ENCODE measurements at places on chromosomes 5 and 9.

DNA sequence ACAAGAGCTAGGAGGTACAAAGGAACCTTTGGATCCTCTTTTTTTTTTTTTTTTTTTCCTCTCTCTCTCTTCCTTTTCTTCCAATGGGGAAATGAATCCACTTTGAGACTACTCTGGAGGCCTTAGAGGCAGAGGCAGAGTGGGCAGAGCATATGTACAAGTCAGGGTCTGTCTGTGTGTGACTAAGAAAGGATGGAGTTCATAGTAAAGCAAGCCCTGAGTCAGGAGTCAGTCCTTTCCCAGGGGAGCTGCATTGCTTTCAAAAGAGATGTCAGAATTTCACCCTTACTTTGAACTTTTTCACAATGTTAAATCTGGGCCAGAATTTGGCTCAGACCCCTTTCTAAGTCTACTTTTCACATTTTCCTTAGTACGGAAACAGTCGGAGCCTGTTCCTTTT lies 792.4 kb upstream of the C9orf72 start:
- DNase-seq, result no peak

DNA sequence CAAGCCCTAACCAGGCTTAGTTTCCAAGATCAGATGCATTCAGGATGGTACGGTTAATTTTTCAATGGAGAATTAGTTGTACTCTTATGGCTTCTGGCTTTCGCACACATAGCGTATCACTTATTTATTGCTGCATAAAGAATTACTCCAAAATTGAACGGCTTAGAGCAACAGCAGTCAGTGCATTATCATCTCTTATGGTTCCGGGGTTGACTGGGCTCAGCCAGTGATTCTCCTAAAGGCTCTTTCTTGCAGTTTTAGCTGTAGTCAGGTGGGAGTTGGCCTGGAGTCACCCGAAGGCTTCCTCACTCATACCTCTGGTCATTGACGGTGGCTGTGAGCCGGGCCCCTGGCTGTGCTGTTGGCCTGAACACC lies 595 bp upstream of the GRHPR start:
- no peak for DNase-seq

GRCh38 chr9:131721076-131721475 lies 18.8 kb downstream of the RAPGEF1 start:
- no peak for DNase-seq

DNA sequence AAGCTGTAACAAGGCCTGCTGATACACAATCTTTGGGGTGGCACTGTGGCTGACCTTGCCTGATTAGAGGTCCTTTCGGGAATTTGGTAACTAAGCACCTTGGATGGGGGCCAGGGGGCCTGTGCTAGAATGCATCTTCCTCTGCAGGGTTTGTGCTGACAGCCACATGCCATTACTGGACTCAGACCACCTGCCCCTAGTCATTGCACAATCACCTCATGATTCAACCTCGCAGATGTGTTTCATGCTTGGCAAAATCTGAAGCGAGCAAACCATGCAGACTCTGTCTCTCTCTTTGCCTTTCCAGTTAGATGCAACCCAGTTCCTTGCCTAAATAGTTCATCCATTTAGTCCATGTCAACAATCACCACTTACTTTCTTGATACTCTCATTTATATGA lies 96.5 kb upstream of the ERCC6L2 start:
- no peak for DNase-seq

- no peak for DNase-seq
Observed at GRCh38 chr9:4507306-4508130, 17.2 kb downstream of the SLC1A1 start.

- DNase-seq, result no peak
Observed at GRCh38 chr5:112025757-112026156, 268.8 kb upstream of the NREP start.

- no peak for DNase-seq
Observed at GRCh38 chr5:81572201-81572600, 178.3 kb upstream of the ACOT12 start.

Data from activated CD4-positive, alpha-beta T cell treated with anti-CD3 and anti-CD28 coated beads for 1 hour (primary cell).